Muscle of leg (tissue), 16 donors: ENCODE measurements at places on chromosomes 7 and 10. TPM values are rescaled to one million over a fixed set of nuclear protein-coding genes. Genes with fewer than 3 reads are reported as not detected.

DNA sequence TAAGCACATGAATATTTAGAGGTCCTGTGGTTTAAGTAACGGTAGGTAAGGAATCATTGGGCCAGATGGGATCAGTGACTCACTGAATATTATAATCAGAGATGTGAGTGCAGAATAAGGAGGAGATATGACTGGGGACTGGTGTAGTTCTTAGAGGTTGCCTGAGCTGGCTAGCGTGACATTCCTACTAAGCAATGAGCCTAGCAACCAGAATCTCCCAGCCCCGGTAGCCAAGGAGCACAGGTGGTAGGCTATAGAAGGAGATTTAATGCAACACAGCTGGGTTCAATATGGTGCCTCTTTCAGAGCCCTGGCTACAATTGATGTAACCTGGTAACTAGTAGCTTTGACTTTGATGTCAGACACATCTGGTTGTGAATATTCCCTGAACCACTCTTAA is 641.6 kb downstream of the AUTS2 start:
- DNase-seq: no peak

DNA sequence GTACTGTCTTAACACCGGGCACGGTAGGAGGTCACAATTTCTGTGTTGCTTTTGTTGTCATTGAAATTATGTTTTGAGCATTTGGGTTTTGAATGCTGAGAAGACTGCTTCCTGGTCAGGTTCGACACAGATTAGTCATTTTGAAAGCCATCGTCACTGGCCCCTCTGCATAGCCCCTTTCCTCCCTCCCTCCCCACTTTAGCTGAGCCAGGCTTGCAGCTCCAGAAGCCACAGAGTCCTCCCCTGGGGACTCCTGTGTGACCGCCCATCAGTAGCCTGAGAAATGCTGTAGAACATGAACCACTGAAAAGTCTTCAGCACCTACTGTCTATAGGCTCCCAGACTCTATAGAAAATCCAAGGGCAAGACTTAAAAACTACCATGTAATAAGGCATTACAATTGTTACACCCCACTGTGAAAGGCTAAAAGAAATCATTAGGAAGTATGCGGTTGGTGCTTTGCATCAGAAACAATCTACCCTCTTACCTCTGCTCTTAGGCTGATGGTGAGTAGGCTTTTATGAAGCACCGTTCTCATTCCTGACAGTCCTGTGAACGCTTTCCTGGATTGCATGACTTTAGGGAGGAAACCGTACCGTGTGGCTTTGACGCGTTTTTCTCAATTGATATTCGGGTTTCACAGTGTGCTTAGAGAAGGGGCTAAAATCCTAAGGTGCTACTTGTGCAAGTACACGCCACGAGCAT is 24.8 kb downstream of the JCAD start:
- DNase-seq: no peak

The SDK1 gene
- total RNA-seq: 3.1 TPM

The CACUL1 gene
- 31.1 TPM for total RNA-seq

- DNase-seq: no peak
These were observed 137.0 kb downstream of the RAMP3 start for GRCh38 chr7:45294559-45294958.

The CFAP69 gene
- total RNA-seq: 3.6 TPM

The HOXA5 gene
- 9.4 TPM for total RNA-seq

DNA sequence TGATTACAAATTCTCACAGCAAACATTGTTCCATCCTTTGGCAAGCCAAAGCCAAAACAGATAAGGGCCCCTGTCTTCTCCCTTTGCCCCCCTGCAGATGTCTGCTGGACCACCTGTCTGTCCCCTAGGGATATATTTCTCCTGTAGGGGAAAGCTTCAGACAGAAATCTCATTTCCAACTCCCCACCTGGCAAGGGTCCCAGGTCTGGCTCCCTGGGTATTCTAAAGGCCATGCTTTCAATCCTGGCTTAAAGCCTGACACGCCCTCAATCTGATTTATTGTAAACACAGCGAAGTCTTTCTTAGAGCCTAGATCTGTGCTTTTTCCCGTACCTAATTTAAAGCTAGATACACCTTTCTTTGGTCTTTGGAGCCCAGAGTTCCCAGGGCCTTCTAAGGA is 66.1 kb downstream of the KCNMA1 start:
- peak; percentile 30 for DNase-seq

DNA sequence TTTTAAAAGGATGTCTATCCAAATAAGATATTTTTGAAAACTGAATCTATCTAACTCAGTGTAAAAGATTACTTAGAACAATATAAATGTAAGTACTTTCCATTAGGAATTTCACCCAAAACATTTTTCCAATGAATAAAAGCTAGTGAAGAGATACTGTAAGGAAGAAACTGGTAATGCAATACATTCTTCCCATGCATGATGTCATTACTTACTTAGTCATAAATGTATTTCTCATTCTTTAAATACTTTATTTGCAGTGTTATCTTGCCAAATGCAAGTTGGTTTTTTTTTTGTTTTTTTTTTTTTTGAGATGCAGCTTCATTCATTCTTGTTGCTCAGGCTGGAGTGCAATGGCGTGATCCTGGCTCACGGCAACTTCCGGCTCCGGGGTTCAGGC is 265.6 kb downstream of the PHF14 start:
- DNase-seq: no peak

GRCh38 chr10:62627983-62628382 is 176.5 kb upstream of the ADO start:
- no peak for DNase-seq

GRCh38 chr7:157405501-157405900 is 68.7 kb downstream of the DNAJB6 start:
- no peak for DNase-seq

DNA sequence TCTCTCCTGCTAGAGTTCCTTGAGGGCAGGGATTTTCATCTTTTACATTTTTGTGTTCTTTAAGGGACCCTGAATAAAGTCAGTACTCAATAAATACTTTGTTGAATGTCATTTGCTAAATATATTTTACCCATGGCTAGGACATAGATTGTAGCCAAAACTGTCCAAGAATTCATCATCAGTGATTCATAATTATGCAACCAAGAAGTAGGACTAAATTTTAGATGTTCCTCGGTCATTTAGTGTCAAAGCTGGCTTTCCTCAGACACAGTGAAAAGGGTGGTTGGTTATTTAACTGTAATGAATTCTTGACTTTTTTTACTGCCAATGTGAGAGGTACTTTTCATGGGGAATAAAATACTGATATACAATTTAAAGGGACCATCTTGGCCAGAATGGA is 3.3 kb downstream of the NUDT13 start:
- DNase-seq: no peak

The CPA2 gene
- total RNA-seq: 0.44 TPM

GRCh38 chr7:45140827-45141226 is 16.8 kb upstream of the RAMP3 start:
- no peak for DNase-seq

The CFTR gene
- 0.04 TPM for total RNA-seq
